ENCODE measurements at places on chromosomes 12 and 14.

GRCh38 chr14:22976620-22977433 lies 5.5 kb downstream of the AJUBA start:
- peak; percentile 65 for DNase-seq

GRCh38 chr14:95220663-95221231 lies 63.4 kb upstream of the DICER1 start:
- peak; percentile 47 for DNase-seq

DNA sequence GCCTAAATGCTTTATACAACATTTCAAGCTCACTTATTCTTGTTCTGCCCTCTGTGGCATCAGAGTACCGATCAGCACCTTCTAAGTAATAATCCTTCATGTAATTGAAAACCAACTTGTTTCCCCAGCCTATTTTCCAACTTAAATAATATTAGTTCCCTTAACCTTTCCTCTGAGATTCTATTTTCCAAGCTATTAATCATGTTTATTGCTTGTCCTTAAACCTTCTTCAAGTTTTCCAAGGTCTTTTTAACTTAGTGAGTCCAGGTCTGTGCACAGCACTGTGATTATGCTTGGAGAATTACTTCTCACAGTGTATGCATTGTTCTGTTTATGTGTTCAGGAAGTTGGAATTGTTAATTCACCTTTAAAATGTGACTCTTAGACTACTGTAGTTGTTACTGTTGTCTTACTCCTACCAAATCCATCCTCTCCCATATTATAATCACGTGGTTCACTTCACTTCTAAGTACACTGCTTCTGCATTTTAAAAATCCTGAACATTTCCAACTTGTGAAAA lies 1039.3 kb upstream of the FOXG1 start:
- DNase-seq, result no peak

- DNase-seq, result no peak
These were observed 462.0 kb upstream of the SYT1 start for GRCh38 chr12:78402366-78403134.

DNA sequence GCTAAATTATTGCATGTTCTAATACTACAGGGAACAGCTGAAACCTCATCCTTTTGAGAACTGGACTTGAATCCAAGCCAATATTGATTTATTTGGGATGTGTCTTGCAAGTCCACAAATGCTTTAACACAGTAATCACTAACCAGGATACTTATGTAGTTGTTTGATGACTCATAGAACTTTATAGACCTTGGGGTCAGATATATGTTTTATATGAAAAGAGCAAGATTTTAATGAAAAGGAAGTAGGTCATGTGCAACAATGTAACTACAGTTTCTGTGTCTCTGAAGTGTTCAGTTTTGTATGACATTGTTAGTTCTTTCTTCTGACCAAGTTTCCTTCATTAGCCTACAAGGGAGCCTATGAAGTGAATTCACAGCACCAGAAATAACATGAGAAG lies 352.0 kb downstream of the ZFP36L1 start:
- no peak for DNase-seq
